ENCODE measurements at places on chromosomes 16 and 17.

DNA sequence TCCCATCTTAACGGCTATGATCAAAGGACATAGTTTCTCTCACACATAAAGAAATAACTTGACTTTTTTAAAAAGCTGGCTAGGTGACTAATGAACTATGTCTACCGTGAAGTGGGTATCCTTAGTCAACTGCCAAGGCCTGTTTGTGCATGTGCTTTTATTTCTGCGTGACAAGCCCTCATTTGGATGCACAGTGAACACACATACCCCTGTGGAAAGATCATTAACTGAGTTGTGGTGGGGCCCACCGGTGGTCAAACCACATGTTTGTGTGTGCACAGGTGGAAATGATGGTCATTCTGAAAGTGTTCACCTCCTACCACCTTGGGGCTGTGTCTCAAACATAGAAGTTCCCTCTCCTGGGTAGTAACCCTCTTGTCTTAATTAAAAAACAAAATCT lies 256.1 kb upstream of the SALL1 start:
- DNase-seq, result no peak

DNA sequence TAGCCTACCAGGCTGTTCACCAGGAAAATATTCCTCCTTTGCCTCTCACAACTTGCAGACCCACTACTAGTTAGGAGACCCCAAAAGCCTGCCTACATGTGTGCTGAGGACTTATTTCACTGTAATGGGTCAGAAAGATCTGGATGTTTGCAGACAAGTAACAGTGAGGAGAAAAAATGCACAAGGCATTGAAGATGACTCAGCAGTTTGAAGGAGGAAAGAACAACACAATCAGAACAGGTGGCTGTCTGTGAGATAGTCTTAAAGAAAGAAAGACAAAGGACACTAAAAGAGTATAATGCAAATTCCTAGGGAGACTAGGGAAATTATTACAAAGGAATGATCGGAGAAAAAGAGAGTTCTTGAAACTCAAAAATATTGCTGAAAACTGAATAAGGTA lies 69.0 kb downstream of the ANKFN1 start:
- no peak for DNase-seq

GRCh38 chr16:57940382-57940966 lies 30.5 kb downstream of the CNGB1 start:
- DNase-seq, result no peak

- no peak for DNase-seq
These were observed 112.6 kb downstream of the IRF8 start for GRCh38 chr16:86011532-86011931.

DNA sequence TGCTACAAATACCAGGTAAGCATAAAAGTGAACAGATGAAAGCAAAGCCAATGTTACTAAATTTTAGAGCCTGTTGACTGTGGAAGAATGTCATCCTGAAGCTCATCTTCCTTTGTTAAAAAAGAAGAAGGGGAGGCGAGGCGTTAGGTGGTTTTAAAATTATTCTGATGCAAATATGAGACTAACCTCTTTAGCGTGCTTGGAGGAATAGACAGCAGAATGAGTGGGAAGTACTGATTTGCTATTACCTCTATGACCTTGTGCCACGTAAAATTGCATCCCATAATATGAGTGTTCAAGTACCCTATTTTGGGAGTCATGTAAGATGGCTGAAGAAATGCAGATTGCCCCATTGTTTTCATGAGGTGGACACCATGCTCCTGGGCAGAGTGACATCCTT lies 95.7 kb downstream of the ELAC2 start:
- DNase-seq, result no peak

- no peak for DNase-seq
These were observed 1.9 kb upstream of the C16orf74 start for GRCh38 chr16:85752511-85753420.

DNA sequence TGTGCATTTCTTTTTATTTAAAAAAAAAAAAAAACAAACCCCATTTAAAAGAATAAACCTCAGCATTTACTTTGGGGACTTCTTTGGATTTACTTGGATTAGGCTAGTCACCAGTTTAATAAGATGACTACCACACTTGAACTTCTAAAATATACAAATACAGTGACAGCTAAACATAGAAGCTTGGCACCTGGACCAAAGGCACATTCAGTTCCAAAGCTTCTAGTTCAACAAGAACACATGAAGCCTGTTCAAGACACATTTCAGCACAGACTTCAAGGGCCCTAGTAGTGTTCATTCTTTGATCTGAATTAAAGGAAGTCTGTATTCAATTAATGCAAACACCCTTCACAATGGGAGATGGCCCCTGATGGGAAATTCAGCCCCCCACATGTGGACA lies 11.6 kb upstream of the ROGDI start:
- no peak for DNase-seq

GRCh38 chr17:56826611-56827414 lies 6.9 kb downstream of the C17orf67 start:
- no peak for DNase-seq

DNA sequence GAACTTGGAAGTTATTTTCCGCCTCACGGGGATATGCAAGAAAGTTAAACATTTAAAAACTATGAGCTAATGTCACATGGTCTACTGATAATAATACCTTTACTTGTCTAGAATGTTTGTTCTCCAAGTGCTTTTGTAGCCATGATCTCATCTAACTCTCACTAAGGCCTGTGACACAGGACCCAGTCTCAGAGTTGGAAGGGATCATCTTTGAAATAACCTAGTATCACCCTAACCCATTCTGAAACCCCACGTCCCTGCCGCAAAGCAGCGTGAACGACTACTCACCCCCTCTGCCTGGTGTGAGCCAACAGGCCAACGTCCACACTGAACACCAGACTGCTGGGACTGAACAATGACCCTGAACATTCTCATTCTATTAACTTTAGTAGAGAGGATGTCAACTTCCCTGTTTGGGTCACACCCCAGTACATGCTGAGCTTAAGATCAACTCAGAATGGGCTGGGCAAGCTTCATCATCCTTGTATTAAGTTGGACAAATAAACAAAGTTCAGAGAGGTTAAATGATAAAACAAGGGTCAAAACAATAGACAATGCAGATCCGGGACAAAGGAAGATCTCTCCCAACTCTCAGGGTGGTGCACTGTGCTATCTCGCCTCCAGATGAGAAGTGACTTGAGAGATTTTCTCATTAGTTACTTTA lies 54.8 kb upstream of the BCAR1 start:
- no peak for DNase-seq

GRCh38 chr16:29848420-29849297 lies 14.4 kb downstream of the CDIPT start:
- DNase-seq, result peak; percentile 54

DNA sequence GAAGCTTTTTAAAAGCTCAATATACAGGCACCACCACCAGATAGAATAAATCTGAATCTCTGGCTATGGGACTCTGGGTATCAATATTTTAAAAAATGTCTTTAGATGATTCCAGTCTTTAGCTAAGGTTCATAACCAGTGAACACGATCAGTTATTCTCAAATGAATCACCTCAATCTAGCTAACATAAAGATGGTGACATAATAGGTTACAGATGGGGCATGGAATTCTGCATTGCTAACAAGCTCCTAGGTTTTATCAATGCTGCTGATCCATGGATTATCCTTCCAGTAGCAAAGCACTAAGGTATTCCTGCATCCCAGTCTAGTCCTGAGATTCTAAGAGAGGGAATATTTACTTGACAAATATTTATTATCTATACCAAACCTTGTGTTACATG lies 415.5 kb upstream of the CDH11 start:
- no peak for DNase-seq

DNA sequence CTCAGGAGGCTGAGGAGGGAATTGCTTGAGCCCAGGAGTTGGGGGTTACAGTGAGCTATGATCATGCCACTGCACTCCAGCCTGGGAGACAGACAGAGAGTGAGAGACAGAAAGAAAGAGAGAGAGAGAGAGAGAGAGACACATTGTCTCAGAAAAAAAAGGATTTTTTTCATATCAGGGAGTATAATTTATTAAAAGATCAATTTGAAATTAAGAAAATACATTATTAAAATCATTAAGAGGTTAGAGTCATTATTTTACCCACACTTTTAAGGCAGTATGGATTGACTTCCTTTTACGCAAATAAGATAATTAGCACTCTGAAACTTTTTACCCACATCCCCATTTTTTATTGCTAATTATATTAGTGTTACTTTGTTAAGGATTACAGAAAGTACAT lies 804.3 kb downstream of the CDH11 start:
- no peak for DNase-seq

- no peak for DNase-seq
These were observed 30.4 kb upstream of the SSTR5 start for GRCh38 chr16:1042049-1042744.

- no peak for DNase-seq
These were observed 2.4 kb upstream of the PRR15L start for GRCh38 chr17:47959825-47960655.

DNA sequence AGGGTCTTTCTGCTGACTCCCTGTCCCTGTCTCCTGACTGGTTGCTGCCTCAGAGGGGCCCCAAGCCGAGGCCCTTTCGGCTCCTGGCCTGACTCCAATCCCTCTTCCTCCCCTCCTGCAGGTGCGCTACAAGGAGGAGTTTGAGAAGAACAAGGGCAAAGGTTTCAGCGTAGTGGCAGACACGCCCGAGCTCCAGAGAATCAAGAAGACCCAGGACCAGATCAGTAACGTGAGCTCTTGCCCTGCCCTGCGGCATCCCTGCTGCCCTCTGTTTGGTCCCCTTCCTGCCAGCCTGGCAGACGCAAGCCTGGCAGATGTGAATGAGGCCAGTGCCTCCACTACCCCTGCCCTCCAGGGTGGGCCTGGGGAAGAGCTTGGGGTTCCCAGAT lies 27.1 kb upstream of the LASP1NB start:
- no peak for DNase-seq

DNA sequence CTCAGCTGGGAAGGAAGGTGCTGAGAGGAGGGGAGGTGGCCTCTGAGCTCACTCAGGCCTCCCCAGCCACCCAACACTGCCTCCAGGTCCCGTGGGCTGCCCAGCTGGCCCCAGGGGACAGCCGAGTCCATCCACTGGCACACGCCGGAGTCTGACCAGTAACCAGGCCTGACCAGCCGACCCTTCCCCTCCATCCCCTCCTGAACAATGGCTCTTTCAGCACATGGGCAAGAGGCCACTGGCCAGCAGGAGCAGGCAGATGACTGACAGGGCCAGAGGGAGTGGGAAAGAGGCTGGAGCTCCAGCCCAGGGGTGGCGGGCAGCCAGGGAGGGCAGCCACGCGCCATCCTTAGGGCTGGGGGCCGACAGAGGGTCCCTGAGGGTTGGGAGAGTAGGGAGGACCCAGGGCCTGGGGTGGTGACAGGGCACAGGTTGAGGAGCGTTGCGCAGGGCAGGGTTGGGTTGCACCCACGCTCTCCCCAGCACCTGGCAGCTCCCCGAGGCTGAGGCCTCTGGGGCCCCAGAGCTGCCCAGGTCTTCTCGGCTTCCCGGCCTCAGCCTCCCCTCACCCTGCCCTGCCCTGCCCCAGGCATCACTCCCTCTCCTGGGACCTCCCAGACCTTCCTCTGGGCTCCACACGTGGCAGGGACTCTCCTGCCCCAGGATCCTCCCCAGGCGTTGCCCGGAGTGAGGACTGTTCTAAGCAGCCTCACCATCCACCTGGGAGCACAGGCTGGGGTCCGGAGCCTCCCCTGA lies 20.2 kb upstream of the SLC38A10 start:
- DNase-seq, result no peak

DNA sequence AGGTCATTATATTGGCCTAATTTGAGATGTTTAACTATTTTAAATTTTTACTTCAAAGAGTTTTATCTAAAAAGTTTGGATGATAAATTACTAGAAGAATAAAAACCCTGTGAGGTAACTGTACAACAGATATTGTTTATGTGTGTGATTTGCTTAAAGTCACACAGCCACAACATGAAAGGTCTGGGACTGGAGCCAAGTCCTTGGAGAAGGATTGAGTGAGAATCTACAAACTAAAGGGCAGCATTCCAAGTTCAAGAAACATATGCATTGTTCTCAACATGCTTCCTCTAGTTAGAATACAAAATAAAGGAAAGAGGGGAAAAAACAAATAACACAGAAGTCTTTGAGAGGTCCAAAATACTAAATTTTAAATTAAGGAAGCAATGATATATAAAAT lies 131.5 kb upstream of the MON1B start:
- DNase-seq, result no peak

GRCh38 chr17:74779501-74779900 lies 3.4 kb upstream of the NAT9 start:
- DNase-seq, result no peak

DNA sequence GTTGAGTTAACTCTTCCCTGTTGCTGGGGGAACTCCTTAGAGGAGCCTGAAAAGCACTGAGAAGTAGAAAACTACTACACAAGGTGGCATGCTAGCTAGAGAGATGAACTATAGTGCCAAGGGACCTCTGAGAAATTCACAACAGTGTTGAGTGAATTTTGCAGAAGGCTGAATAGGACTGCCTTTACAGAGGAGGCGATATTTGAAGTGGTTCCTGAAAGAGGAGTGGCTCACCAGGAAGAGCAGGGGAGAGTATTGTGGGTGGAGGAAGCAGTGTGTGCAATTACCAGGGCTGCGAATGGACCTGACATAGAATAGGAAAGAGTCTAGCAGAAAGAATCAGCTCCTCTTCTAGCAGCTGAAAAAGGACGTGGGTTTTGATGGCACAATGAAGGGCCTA lies 66.4 kb downstream of the CDK5R1 start:
- DNase-seq, result no peak

DNA sequence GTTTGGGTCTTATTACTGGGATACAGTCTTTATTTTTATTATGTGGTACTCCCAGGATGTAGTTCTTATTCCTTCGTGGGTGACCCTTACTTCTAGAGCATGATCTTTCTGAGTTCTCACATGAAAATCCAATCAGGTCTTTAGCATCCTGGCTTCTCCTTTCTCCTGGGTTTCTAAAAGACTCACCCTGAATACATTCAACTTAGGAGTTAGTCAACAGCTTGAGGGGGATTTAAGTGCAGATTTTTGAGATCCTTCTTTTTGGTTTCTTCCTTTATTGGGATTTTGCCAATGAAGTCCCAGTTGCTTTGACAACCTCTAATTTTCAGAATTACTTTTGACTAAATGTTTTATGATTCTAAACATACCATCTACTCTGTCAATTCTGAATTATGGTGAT lies 68.2 kb downstream of the SIAH1 start:
- no peak for DNase-seq

GRCh38 chr16:56980792-56981724 lies 8.3 kb upstream of the NLRC5 start:
- DNase-seq, result no peak

GRCh38 chr17:34171245-34171818 lies 83.8 kb upstream of the CCL2 start:
- peak; percentile 25 for DNase-seq

- DNase-seq, result no peak
These were observed 341.6 kb upstream of the TBX2 start for GRCh38 chr17:61058066-61058465.

GRCh38 chr16:46883353-46883689 lies 841 bp upstream of the GPT2 start:
- DNase-seq, result no peak

DNA sequence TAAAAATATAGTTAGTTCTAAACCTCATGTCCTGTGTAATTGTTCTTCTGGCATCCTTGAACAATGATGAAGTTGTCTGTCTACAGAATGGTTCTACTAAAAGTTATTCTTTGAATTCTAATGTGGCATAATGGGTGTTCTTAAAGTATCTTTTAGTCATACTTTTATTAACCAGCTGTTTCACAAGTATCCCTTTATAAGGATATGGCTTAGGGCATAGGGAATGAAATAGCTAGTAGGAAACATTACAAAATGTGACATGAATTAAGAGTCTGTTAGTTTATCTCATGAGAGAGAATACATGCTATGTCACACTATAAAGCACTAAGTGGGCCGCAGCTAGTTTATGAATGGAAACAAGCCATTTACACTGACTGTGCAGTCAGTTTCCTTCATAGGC lies 26.3 kb upstream of the CAPNS2 start:
- DNase-seq, result no peak

- no peak for DNase-seq
These were observed 3.7 kb downstream of the PRSS8 start for GRCh38 chr16:31131841-31132271.

Data from fibroblast of gingiva (primary cell).